ENCODE measurements at places on chromosomes 6 and 20.

DNA sequence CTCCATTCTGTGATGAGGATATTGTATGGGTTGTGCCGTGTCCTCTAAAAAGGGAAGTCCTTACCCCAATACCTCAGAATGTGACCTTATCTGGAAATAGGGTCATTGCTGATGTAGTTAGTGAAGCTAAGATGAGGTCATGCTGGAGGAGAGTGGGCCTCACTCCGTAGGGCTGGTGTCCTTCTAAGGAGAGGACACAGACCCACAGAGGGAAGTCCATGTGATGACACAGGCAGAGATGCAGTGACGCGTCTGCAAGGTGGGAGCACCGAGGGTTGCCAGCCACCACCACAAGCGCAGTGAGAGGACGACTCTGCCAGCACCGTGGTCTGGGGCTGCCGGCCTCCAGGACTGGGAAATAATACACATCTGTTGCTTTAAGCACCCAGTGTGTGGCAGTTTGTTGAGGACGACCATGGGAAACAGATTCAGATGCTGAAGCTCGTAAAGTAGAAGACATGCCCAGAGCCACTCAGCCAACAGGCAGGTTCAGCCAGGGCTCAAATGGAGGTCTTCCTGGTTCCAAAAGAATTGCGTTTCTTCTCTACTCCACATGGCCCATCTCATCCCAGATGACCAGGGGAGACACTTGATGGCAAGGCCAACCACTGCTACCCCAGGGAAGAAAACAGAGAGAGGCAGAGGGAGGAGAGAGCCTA lies 59.2 kb upstream of the DUSP22 start:
- no peak for DNase-seq

GRCh38 chr6:165447141-165447540 lies 137.7 kb upstream of the C6orf118 start:
- no peak for DNase-seq

- no peak for DNase-seq
Measured at GRCh38 chr6:71454056-71454455, 165.4 kb downstream of the OGFRL1 start.

GRCh38 chr20:47611785-47612184 lies 110.1 kb downstream of the NCOA3 start:
- no peak for DNase-seq

GRCh38 chr20:25046181-25046641 lies 11.7 kb downstream of the ACSS1 start:
- DNase-seq = no peak

GRCh38 chr6:83518816-83519480 lies 6.6 kb downstream of the PRSS35 start:
- no peak for DNase-seq

- DNase-seq = no peak
Measured at GRCh38 chr20:61723529-61724257, 342.0 kb downstream of the TAF4 start.

GRCh38 chr20:53487461-53488200 lies 106.0 kb downstream of the ZNF217 start:
- DNase-seq = no peak

DNA sequence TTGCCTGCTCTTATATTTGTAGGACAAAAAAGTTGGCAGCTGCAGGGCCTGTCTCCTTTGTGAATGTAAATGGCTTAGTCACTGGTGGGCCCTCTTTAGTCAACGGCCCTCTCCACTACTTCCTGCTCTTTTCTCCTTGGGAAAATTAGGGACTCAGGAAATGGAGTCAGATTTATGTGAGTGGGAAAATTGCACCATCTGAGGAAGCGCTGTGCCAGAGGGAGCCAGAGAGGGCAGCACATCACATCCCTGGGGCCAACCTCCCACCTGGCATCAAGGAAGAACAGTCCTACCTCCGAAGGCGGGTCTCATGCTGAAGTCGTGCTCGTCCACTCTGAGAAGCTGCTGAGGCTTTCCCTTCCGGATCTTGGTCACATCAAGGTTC lies 15.6 kb downstream of the GABRR2 start:
- no peak for DNase-seq

DNA sequence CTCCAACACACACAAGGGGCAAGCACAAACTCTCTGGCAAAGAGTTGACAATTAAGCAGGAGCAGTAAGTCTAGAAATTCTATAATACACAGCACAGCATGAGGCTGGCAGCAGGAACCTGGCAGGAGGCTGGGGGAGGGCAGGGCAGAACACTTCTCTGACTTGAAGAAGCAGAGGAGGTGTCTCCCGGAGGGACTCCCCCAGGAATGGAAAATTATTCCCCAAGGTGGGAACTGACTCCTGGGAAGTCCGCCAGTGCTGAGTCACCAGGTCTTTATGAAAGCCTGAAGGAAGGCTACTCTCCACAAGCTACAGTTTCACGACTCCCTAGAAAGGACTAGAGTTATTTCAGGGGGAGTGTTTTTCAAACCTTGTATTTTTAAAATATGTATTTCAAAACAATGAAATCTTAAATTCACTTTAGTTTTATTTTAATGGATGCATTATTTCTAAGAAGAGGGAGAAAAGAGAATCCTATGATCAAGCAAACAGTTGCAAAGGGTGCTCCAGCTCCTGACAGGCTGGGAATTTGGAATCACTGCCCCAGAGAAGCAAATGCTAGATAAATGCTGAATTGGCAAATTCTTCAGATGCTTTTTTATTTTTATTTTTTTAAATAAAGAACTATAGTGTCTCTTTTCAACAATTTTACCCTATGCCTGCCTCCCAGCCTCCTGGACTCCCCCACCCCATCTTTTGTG lies 192.8 kb downstream of the LY86 start:
- no peak for DNase-seq

GRCh38 chr20:48901326-48901725 lies 20.2 kb upstream of the ARFGEF2 start:
- no peak for DNase-seq

GRCh38 chr6:116255246-116255800 lies 1.4 kb upstream of the TSPYL4 start:
- no peak for DNase-seq

- no peak for DNase-seq
Measured at GRCh38 chr6:117677553-117678141, 2.4 kb downstream of the NUS1 start.
